ENCODE measurements at places on chromosomes 16 and 17.
A peak's percentile ranks its signal among the peaks of the same experiment; 100 is the strongest.

- DNase-seq: no peak
Observed at GRCh38 chr16:19294156-19294649, 8.7 kb downstream of the CLEC19A start.

- no peak for DNase-seq
Observed at GRCh38 chr17:67171560-67171959, 73.4 kb downstream of the HELZ start.

DNA sequence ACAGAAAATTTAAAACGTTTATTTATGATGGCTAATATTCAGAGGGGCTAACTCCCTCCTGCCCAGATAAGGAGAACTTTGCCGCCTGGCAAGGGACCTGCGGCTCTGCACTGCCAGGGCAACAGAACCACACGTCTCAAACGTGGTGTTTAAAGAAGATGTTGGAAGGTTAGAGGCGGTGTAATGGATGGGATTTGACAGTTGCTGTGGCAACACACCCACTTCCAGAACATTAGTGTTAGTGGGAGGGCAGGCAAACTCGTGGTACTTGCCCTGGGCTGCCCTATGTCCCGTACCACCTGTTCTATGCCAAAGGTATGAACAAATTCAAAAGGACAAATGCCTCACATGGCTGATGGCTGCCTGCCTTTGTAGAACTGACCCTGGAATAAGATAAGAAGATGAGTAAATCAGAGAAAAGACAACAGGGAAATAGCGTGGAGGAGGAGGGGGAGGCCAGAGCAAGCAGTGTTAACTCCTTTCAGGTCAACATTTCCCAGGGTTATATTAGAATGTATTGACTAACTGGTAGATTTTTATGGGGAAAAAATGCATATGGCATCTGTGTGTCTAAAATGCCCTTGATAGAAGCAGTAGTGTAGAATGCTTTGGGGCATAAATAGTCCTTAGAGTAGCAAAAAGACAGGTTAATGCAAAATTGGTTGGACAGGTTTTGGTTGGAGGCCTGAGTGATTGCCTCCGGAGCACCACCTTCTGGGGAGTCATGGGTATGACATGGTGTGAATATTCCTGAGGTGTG is 30.8 kb downstream of the HLF start:
- DNase-seq: peak; percentile 79

GRCh38 chr16:12543700-12544476 is 259.8 kb downstream of the CPPED1 start:
- DNase-seq: no peak

GRCh38 chr16:50072730-50073129 is 7.0 kb downstream of the HEATR3 start:
- DNase-seq: no peak

- no peak for DNase-seq
Observed at GRCh38 chr17:78680436-78680835, 101.6 kb downstream of the CYTH1 start.

DNA sequence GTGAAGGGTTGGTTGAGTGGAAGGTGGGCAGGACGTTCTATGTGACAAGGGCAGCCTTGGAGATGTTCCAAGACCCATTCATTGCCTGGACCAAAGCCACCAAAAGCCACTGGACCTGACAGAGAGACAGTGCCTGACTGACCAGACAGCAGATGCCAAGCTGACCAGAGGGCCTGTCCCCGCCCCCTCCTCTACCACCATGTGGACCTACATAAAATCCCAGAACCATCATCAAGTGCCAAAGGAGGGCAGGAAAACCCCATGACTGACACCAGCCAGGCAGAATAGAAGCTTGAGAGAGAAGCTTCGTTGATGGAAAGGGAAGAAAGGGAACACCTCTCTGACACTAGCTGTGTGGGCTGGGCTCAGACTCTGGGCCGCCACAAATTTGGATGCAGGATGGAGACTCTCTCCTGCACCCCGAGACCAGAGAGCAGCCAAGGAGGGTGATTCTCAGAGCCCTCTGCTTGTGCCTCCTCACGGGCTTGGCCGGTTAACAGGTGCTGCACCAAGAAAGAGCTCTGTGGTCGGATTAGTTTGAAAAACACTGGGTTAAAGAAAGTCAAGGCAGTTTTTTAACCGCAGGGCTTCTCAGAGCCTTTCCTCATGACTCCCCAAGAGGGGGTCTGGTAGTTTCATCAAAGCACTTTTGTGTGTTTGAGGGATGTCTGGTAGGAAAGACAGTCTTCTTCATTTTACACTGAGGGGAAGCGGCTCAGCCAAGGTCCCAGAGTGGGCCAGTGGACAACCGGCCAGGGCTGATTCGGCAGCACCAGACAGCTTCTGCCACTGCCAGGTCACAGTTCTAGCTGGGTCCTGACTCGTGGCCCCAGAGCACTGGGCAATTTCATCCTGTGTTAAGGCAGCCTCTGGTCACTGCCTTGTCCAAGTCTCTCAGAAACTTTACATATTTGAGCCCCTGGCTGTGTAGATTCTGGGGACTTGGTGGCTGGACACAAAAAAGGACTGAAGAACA is 1.7 kb downstream of the TNFRSF13B start:
- DNase-seq: no peak

GRCh38 chr16:1425616-1426370 is 5.1 kb upstream of the PERCC1 start:
- no peak for DNase-seq

GRCh38 chr16:4583906-4584305 is 27.8 kb downstream of the C16orf96 start:
- no peak for DNase-seq

- no peak for DNase-seq
Observed at GRCh38 chr16:50071075-50071671, 5.4 kb downstream of the HEATR3 start.
